ELF-1 (cell line): ENCODE measurements at places on chromosomes 2 and 18.

- no peak for DNase-seq
Measured at GRCh38 chr2:6421888-6422287, 443.8 kb downstream of the CMPK2 start.

GRCh38 chr18:9746958-9747357 is 38.9 kb downstream of the RAB31 start:
- DNase-seq = no peak

DNA sequence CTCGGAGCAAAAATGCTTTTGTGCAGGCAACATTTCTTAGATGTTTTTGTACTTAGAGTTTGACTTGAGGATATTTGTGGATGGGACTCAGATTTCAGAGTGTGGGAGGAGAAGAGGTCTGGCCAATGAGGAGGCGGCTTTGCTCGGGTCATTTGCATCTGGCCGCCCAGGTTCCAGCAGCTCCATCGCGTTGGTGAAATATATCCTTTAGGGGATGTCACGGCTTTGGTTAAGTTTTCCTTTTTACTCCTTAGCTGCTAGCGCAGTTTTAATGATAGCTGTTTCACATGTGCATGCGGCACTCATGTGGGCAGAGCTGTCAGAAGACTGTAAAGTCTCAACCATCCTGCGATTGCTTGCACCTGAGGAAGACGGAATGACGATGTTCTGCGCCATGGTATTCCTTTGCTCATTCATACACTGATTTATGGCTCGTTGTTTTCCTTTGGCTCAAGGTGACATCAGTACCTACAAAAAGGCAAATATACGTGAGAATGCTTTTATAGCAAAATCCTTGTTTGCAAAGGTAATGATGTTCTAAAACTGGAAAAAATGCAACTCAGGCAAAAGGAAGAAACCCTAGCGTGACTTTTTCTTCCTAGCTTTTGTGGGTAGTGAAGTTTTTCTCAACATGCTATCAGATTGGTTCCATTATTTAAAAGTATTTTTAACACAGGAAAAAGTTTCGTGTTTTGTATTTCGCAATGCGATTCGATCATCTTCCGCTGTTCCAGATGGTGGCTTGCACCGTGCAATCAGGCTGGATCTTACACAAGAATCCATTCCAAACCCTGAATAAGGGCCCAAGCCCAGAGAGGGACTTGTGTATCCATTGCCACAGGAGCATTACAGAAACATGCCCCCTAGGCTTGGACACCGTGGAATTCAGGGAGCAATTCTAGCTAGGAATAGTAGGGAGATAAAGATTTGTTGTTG is 70.5 kb upstream of the ZNF516 start:
- DNase-seq = peak; percentile 82

DNA sequence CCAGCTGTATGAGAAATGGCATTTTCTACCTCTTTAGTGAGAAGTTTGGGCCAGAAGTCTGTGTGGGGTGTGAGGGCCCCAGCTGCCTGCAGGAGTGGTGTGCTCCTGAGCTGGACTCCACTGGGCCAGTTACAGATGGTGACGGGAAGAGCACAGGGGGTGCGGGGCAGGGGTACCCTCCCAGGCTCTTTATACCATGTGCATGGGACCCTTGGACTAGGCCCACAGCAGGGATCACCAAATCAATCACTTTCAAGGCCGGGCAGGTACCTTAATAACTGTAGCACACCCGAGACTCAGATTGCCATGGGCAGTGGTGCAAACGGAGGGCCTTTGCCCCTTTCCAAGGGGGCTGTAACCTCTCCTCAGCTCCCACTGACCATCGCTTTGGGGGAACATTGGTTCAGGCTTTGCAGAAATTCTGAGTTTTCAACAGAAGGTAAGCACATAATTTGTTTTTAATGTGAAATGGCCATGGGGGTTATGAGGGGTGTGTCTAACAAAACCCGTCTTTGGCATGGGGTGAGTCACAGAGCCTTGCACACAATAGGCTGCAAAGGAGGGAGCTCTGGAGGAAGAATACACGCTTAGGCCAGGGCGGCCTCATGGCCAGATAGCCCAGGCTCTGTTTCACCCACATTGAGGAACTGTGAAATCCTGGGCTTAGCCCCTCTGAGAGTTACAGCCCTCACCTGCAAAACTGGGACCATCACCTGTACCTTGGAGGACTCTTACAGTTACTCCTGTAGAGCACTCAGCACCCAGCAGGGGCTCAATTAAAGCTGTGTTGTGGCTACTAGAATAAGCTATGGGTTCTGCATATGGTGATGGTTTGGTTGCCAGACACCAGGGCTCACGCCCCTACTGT is 141.0 kb upstream of the BCL2L11 start:
- no peak for DNase-seq

GRCh38 chr2:9076210-9076609 is 72.7 kb upstream of the MBOAT2 start:
- DNase-seq = no peak

DNA sequence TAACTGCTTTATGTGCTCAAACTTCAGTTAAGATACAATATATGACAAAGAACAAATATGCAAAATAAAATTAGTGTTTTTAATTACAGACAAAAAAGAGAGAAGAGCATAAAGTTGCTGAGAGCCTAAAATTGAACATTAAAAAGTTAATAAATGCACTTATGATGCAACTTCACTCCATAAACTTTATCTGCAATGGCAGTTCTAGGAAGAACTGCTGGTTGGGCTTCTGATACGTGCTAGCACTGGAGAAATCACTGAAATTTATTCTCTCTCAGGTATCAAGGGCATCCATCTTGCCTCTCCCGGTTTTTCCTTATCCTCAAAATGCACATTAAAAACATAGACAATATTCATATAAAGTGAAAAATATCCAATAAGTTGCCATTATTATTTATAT is 35.7 kb downstream of the MYO3B start:
- DNase-seq = no peak

GRCh38 chr2:118106926-118107325 is 18.7 kb downstream of the INSIG2 start:
- DNase-seq = no peak

DNA sequence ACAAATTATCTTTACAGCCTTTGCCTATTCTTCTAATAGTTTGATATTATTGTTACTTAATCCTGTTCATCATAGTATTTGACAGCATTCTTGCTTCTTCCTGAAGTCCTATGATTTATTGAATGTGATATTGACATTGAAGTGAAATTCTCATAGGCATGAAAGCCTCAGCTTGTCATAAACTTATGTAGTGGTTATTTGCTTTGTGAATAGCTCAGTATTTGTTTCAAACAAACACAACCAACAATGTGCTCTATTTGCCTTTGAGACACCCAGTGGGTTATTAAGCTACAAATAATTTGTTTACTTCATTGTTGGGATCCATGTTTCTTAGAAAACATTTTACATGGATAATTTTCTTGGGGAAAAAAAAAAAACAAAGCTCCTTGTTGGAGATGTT is 57.2 kb downstream of the TTC39C start:
- DNase-seq = no peak

- peak; percentile 11 for DNase-seq
Measured at GRCh38 chr2:157627594-157628476, 829 bp downstream of the ACVR1C start.
